NCI-H774 (cell line): ENCODE measurements at places on chromosomes 4 and X.

DNA sequence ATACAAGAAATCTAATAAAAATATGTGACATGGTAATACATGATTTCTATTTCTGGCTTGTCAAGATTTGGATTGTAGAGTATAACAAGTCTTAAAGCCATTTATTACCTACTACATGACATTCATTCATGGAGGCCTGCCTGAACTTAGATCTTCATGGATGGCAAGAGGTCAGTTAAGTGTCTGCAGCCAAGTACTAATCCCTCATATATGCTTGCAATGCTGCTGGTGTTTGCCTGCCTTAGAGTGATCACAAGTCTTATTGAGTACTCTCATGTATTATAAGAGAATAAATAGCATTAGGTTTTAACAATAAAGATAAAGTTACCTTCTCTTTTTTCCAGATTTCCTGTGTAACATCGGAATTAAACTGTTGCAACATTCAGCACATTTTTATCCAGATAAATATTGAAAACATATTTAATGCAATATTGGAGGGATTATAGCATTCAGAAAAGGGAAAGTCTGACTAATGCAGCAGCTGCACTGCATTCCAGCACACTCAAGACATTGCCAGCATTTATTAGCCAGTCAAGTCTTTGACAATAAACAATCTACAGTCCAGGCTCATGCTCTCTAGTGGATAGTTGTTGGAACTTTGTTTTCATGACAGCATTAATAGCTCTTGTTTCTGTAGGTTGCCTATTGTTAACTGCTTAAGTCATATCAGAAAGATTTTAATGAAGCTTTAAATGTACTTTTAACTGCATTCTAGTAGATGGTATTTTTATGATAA lies 737.1 kb downstream of the FAT4 start:
- DNase-seq, result no peak

GRCh38 chr4:3637326-3638016 lies 105.2 kb upstream of the LRPAP1 start:
- DNase-seq, result no peak

DNA sequence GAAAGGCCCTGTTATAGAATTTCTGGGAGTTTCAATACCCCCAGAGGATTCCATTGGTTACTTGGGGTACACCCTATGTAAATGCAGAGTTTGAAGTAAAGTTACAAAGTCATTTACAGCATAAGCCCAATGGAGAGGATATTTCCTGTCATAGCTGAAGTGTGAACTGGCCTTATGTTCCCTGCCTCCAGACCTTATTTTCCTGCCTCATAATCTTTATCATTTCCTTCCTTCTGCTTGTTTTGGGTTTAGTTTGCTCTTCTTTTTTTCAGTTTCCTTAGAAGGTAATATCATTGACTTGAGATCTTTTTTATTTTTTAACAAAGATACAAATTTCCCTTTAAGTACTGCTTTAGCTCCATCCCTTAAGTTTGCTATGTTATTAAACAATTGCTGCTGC lies 85.4 kb downstream of the PPEF1 start:
- no peak for DNase-seq

GRCh38 chrX:40174001-40174853 lies 76.5 kb upstream of the BCOR start:
- peak; percentile 64 for DNase-seq

DNA sequence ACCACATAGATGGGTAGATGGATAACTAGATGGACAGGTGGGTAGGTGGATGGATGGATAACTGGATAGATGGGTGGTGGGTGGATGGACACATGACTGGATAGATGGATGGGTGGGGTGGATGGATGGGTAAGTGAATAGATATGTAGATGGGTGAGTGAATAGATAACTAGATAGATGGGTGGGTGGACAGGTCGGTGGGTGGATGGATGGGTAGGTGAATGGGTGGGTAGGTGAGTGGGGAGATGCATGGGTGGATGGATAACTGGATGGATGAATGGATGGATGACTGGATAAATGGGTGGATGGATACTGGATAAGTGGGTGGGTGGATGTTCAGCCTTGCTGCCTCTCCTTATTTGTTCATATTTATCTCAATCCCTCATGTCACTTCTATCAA lies 52.1 kb upstream of the MTNR1A start:
- DNase-seq, result no peak
